Activated CD4-positive, alpha-beta T cell treated with anti-CD3 and anti-CD28 coated beads for 36 hours (primary cell): ENCODE measurements at places on chromosomes 3 and 15.
A peak's percentile ranks its signal among the peaks of the same experiment; 100 is the strongest.

DNA sequence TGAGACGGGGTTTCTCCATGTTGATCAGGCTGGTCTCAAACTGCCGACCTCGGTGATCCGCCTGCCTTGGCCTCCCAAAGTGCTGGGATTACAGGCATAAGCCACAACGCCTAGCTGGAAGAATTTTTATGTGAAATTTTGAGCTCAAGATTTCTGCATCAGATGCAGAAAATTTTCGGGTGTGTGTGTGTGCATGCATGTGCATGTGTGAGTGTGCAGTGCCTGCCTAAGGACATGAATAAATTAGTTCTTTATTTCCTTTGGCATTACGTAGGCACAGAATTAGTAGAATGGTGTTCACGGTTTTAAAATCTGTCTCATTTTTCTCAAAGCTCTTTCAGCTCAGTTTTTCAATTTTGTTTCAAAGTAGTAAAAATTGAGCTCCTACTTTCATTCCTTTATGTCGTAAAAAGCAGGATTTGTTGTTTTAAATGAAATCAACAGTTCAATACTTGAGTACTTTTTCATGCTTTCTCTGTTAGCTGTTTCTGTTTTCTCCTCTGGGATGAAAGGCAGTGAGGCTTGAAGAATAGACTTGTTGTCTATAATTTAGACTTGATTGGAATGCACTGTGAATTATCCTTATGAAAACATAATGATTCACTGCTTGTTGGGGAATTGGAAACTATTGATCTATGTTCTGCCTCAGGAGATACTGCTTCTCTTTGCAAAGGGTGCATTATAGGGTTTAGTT is 23.3 kb upstream of the RAB11A start:
- no peak for DNase-seq

GRCh38 chr15:59307165-59307537 is 65.5 kb downstream of the MYO1E start:
- no peak for DNase-seq

- DNase-seq, result no peak
These were observed 29.8 kb downstream of the NMNAT3 start for GRCh38 chr3:139647866-139648435.

DNA sequence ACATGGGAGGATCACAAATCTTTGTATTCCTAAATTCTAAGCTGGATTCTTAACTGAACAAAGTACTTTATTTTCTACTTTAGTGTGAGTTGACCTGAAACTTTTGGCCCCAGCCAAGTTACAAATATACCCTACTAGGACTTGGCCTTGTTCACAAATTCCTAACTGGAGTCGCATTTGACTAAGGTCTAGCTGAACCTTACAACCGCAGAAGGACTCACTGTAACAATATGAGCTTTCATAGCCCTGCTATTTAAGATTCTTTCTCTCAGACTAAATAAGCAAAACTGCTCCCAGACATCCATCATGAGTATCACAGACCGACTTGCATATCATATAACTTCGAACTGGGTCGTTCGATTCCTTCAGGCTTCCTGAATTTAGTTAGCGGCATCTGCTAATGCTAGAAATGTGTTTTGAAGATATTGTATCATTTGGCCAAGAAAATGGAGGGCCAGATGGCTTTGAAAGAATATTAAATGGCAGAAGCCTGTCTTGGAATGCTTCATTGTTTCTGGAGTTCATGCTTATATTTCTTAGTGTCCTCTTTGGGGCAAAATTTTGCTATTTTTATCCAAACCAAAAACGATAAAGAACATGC is 28.4 kb upstream of the ADAMTS9 start:
- no peak for DNase-seq

DNA sequence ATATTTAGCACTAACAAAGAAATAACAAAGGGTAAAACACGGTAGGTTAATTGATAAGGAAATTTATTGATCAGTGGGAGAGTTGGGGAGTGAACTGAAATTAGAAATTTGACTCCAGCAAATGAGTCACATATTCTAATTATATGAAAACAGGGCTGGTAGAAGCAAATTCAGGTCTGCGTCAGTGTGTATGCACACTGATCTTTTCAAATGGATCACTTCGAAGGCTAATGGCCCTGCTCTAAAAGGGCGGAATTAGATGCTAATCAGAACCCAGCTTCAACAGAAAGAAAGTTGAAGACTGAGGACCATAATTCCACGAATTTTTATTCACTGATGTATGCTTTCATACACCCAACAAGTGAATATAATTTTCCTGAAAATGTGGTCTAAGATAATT is 762.4 kb upstream of the DPPA4 start:
- no peak for DNase-seq

- DNase-seq, result peak; percentile 54
These were observed 251.1 kb downstream of the TJP1 start for GRCh38 chr15:29570948-29571791.

GRCh38 chr3:151644020-151644620 is 89.6 kb upstream of the AADACL2 start:
- no peak for DNase-seq

DNA sequence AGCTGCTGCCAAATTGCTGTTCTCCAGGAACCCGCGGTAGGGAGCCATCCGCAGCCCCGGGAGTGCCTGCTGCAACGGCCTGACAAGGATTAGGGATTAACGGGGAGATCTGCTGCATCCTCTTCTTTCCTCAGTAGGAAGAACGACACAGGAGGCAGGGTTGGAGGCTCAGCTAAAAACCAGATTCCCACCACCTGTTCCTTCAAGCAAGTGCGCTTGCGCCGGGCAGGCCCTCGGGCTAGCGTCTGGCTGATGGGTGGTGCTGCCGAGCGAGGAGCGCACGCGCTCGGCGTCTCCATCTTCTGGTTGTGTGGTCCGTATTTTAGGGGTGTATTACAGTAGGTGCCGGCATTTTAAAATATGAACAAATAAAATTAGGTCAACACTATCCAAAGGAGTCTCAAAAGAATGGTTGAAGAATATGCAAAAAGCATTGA is 25.4 kb upstream of the SLC25A26 start:
- peak; percentile 54 for DNase-seq

- DNase-seq, result no peak
These were observed 28.4 kb downstream of the PXYLP1 start for GRCh38 chr3:141259821-141260629.

DNA sequence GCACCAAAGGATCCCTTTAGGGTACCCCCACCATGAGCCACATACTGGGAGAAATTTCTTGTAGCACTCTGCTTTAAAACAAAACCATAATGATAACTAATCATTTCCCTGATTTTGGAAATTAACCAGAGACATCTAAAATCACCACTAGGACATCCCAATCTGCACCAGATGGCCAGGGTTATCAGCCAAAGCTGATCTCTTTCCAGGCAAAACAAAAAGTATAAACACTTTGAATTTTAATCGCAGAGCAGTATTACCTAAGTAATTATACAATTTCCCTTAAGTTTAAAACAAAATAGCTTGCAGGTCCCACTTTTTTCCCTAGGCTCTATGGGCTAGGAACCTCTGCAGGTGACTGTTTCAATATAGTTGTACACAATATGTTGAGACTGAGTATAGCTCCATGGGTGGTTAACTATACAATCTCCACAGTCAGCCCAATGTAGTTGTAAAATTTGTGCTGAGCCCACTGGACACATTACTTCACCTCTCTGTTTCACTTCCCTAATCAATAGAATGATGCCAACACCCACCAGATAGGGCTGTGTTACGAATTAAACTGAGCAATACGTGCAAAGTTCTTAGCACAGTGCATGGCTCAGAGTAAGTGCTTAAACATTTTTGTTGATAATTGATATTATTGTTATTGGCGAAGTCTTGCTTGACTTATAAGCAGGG is 629 bp upstream of the NOX5 start:
- DNase-seq, result no peak

GRCh38 chr3:101454629-101455028 is 58.4 kb downstream of the SENP7 start:
- no peak for DNase-seq

DNA sequence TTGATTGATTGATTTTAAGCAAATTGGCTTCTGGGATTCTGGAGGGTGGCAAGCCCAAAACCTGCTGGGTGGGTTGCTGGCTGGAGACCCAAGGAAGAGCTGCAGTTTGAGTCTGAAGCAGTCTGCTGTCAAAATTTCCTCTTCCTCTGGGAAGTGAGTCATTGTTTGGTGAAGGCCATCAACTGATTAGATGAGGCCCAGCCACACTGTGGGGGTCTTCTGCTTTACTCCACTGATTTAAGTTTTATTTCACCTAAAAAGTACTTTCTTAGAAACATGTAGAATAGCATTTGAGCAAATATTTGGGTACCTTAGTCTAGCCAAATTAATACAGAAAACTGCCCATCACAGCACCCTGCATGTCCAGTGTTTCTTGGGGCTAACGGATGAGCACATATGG is 33.8 kb downstream of the FAH start:
- no peak for DNase-seq

DNA sequence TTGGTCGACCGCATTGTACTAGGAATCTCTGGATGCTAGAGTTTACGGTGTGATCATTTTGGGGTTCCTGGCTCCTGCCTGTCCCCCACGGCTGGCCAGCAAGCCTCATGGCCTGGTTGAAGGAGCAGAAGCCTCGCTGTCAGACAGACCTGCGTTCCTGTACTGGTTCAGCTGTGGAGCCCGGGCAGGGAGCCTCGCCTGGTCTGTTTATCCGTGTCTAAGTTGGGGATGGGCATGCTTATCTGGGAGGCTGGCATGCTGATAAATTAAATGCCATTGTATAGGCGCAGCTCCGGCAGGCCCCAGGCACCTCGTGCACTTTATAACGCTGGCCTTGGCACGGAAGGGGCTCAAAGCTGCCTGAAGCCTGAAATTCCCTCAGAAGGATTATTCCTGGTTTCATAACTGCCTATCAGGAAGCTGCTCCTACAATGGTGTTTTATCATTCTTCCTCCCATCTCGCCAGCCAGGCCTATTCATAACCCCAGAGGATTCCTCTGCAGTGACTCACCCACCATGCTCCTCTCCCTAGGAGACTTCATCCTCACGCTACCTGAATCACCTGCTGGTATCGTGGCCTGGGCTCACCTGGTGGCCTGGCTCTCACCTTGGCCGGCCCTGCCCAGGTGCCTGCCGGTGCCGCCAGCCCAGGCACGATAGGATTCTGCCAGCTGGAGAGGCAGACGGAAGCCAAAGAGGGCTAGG is 110.9 kb downstream of the ASB7 start:
- no peak for DNase-seq

DNA sequence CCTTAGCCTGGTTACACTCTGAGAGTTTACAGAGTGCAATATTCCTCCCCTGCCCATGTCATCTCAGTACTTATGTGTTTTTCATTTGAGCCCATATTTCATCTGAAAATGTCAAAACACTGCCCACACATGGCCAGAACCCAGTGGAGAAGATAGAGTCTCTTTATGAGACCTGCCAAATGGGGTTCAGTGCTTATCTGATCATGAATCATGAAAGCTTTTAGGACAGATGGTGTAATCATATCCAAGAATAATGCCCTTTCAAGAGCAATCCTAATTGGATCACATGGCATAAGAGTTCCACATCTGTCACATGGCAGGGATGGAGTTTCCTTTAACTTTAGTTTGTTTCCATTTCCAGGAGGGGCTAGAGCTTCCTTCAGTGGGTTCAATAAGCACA is 77.2 kb upstream of the AGBL1 start:
- DNase-seq, result no peak

- no peak for DNase-seq
These were observed 12.5 kb downstream of the ARPP21 start for GRCh38 chr3:35651851-35652250.

GRCh38 chr3:22885039-22885438 is 318.1 kb upstream of the UBE2E2 start:
- DNase-seq, result no peak

DNA sequence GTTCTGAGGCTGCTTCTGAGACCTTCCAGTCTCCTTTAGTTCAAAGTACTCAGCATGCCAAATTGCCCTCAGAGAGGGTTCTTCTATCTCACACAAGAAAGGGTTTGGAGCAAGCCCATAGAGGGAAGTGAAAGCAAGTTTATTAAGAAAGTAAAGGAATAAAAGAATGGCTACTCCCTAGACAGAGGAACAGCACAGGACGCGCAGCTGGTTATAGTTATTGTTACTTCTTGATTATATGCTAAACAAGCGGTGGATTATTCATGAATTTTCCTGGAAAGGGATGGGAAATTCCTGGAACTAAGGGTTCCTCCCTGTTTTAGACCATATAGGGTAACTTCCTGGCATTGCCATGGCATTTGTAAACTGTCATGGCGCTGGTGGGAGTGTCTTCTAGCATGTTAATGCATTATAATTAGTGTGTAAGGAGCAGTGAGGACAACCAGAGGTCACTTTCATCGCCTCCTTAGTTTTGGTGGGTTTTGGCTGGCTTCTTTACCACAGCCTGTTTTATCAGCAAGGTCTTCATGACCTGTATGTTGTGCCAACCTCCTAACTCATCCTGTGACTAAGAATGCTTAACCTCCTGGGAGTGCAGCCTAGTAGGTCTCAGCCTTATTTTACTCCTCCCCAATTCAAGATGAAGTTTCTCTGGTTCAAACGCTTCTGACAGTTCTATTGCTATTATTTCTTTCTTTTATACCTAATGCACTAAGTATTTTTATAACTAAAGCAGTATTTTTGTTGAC is 26.3 kb downstream of the SCN11A start:
- no peak for DNase-seq

GRCh38 chr3:7423036-7423435 is 562.1 kb downstream of the GRM7 start:
- no peak for DNase-seq

GRCh38 chr3:170418422-170419398 is at the start of gene CLDN11:
CLDN11 (plus strand) TSS chr3:170418868; CDS start chr3:170419067, 199 bp downstream.
- DNase-seq, result no peak

DNA sequence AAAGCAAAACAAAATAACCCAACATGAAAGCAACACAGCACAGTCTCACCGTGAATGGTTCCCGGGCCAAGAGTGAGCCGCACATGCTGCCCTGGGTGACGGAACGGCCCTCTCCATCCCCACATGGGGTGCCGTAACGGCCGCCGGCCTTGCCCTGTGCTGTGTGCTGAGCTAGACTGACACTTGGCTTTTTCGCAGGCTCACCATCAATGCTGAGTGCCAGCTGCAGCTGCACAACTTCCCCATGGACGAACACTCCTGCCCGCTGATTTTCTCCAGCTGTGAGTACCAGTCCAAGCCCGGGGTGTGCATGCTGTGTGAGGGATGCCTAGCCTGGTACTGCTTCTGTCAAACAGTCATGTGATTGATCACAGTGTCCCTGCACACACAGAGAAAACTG is 357.6 kb downstream of the GABRG3 start:
- no peak for DNase-seq

DNA sequence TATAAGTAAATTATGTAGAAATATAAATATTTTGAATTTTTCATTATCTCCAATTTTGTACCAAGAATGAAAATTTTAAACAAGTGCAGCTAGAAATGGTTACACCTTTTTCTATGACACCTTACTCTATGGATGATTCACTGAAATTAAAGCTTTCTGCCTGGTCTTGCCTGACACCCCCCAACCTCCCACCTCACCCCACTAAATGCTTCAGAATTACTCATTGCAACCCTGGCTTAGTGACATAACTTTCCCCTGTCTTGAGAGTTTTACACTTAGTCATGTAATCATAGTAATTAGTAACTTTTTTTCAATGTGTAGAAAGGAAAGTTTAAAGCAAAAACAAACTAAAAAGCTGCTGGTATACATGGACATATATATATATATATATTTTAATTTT is 42.0 kb upstream of the MEIS2 start:
- peak; percentile 4 for DNase-seq
